Effector memory CD8-positive, alpha-beta T cell (primary cell): ENCODE measurements at places on chromosomes 12 and 14.

- no peak overlapping the region for H3K4me3 ChIP-seq
- DNase-seq: no peak
- H3K36me3 ChIP-seq: no peaks in the 10 kb centered on the region
- H3K27me3 ChIP-seq: no peaks in the 10 kb centered on the region
- H3K27ac ChIP-seq: no peak overlapping the region
- no peaks in the 10 kb centered on the region for H3K4me1 ChIP-seq
Measured at GRCh38 chr14:38547961-38548490, 292.1 kb upstream of the CLEC14A start.

DNA sequence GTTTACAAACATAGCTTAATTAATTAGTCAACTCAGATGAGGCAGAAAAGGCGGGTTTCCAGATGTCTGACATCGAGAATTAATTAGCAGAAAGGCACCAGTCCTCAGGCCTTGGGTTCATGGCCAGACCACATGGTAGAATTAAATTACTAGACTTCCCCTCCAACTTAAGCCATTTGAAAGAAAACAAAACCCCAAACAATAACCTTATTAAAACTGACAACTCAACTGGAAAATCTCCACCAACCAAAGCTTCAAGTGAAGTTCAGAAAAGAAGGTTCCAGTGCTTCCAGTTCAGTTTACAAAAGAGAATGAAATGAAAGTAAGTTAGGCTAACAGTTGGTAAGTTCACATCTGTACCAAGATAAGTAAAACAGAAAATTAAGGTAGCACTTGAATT, 349.5 kb downstream of the GRIN2B start:
- no peaks in the 10 kb centered on the region for H3K27me3 ChIP-seq
- H3K36me3 ChIP-seq: no peaks in the 10 kb centered on the region
- no peak overlapping the region for H3K27ac ChIP-seq
- no peak overlapping the region for H3K4me3 ChIP-seq

GRCh38 chr14:61406198-61406597, 84.8 kb downstream of the PRKCH start:
- DNase-seq: no peak
- H3K4me3 ChIP-seq: peak overlapping the region; percentile 74
- peaks cover 41% of the 10 kb centered on the region for H3K36me3 ChIP-seq
- peak overlapping the region; percentile 87 for H3K27ac ChIP-seq

GRCh38 chr12:73833746-73834145, 703.9 kb upstream of the ATXN7L3B start:
- H3K27me3 ChIP-seq: no peaks in the 10 kb centered on the region
- H3K4me3 ChIP-seq: no peak overlapping the region
- no peaks in the 10 kb centered on the region for H3K36me3 ChIP-seq
- DNase-seq: no peak

- DNase-seq: no peak
- H3K4me1 ChIP-seq: no peaks in the 10 kb centered on the region
- no peak overlapping the region for H3K27ac ChIP-seq
- peaks cover 2% of the 10 kb centered on the region for H3K36me3 ChIP-seq
- no peaks in the 10 kb centered on the region for H3K27me3 ChIP-seq
- H3K4me3 ChIP-seq: no peak overlapping the region
Measured at GRCh38 chr12:90871726-90872096, 83.3 kb downstream of the CCER1 start.

- no peak overlapping the region for H3K4me3 ChIP-seq
- no peaks in the 10 kb centered on the region for H3K36me3 ChIP-seq
- H3K4me1 ChIP-seq: no peaks in the 10 kb centered on the region
- no peak for DNase-seq
- H3K27me3 ChIP-seq: peaks cover 55% of the 10 kb centered on the region
- H3K27ac ChIP-seq: no peak overlapping the region
Measured at GRCh38 chr14:96229315-96229714, 24.7 kb downstream of the BDKRB2 start.

GRCh38 chr12:50314636-50315312, 31.5 kb upstream of the LIMA1 start:
- no peaks in the 10 kb centered on the region for H3K4me1 ChIP-seq
- no peaks in the 10 kb centered on the region for H3K36me3 ChIP-seq
- H3K4me3 ChIP-seq: no peak overlapping the region
- no peak for DNase-seq

DNA sequence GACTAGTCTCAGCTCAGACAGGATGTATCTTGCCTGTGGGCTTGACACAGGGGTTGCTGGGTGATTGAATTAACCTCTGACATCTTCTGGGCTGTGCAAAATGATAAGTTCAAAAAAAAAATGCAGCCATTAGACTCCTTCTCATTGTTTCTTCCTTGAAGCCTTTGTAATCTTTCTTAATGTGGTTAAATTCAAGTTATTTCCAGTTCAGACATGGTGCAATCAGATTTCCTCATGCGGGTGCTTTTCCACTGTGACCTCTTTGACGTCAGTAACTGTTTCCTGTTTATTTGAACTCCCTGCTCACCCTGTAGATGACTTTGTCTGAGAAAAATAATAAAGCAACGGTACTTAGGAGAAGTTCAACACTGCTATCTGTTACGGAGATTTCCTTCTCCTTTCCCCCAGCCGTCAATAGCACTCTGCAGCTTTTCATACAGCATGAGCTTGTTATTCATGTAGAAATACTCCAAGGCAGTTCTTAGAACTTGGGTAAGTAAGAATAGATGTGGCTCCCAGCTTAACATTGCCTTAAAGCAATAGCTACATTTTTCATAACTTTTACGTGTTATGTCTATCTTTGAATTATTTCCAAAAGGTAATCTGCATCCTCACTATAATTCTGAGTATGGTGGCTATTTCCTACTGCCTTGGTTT, 155.5 kb downstream of the PRKCH start:
- H3K27me3 ChIP-seq: no peaks in the 10 kb centered on the region
- peak overlapping the region; percentile 74 for H3K4me3 ChIP-seq
- peaks cover 68% of the 10 kb centered on the region for H3K36me3 ChIP-seq
- peak; percentile 55 for DNase-seq
- peak overlapping the region; percentile 98 for H3K27ac ChIP-seq
- H3K4me1 ChIP-seq: peaks cover 62% of the 10 kb centered on the region

DNA sequence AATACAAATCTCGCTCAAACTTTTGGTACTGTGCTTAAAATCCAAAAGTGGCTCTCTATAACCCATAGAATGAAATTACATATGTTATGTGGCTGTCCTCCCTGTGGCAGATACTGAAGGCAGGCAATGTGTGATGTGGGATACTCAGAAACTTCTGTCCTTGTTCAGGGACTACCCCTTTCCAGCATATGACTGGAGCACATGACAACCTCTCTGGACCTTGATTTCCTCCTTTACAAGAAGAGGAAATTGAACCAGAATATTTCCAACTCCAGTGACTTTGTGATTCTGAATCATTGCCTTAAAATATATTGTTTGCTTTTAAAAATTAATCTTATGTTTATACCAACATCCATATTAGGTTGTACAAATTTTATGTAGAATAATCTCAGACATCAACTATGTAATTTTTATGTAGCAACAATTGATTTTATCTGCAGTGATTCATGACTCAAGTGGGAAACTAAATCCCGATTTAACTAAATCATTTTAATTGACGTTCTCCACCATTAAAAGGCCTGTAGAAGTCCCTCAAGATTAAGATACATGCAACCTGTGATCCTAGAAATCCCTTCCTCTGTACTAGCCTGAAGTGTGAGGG, 162.4 kb downstream of the AKAP6 start:
- H3K4me1 ChIP-seq: no peaks in the 10 kb centered on the region
- H3K27me3 ChIP-seq: no peaks in the 10 kb centered on the region
- no peak overlapping the region for H3K27ac ChIP-seq
- H3K36me3 ChIP-seq: no peaks in the 10 kb centered on the region
- no peak overlapping the region for H3K4me3 ChIP-seq
- DNase-seq: no peak

DNA sequence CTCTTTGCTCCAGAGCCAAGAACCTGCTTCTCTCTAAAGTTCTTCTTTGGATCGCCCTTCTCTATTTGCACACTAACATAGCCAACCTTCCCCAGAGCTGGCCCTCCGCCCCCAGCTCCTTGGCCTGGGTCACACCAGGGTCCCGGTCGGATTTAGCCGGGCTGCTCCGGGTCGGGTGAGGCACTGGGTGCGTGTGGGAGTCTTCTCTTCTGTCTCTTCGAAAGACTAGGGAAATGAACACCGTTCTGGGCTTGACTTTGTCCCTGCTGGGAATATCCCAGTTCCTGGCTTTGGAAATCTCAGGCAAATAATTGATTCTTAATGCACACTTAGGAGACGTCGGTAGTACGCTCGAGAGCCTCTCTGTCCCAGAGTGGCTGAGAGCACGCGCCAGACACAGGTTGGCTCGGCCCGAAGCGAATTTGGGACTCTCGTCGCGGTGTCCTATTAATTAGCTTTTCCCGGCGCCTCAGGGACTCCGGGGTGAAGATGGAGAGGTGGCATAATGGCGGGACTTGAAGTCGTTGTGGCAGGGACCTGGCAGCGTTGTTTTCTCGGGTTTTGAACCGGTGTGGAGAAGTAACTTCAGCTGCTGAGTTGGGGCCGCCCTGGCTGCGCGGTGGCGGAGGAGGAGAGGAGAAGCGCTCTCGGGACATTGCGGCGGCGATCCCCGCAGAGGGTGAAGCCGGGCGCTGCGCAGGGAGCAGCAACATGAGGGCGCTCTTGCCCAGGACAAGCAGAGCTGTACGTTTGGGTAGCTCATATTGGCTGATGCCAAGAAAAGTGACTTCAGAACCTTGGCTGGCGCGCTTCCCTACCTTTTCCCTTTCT, 7.5 kb downstream of the FOXG1 start:
- no peaks in the 10 kb centered on the region for H3K36me3 ChIP-seq
- H3K27me3 ChIP-seq: peaks cover 12% of the 10 kb centered on the region

DNA sequence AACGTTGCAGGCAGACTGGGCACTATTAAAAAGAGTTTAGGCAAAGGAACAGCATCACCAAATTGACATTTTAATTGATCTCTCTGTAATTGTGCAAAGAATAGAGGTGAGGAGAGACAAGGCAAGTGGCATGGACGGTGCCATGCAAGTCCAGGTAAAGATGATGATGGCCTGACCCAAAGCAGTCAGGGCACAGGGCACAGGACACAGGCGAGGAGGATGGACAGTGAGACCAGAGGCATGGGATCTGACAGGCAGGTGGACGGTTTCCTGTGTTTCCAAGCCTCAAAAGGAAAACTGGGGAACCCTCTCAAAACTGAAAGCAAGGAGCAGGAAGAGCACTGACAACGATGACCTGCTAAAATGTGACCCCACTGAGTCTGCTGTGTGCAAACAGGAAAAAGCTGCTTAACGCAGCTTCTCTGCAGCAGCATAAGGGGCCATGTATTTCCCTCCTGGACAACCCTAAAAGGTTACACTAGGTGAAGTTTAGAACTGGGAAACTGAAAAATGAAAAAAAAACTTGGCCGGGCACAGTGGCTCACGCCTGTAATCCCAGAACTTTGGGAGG, 50.9 kb downstream of the CLIP1 start:
- H3K27me3 ChIP-seq: no peaks in the 10 kb centered on the region
- no peak overlapping the region for H3K4me3 ChIP-seq
- H3K36me3 ChIP-seq: peaks cover 45% of the 10 kb centered on the region
- H3K4me1 ChIP-seq: peaks cover 8% of the 10 kb centered on the region

GRCh38 chr12:120936197-120936596, 32.0 kb upstream of the SPPL3 start:
- H3K27ac ChIP-seq: no peak overlapping the region
- peaks cover 20% of the 10 kb centered on the region for H3K27me3 ChIP-seq
- H3K36me3 ChIP-seq: peaks cover 3% of the 10 kb centered on the region
- no peak overlapping the region for H3K4me3 ChIP-seq
- no peaks in the 10 kb centered on the region for H3K4me1 ChIP-seq
- DNase-seq: no peak

GRCh38 chr14:22843123-22843925, 6.9 kb downstream of the MMP14 start:
- H3K27me3 ChIP-seq: peaks cover 95% of the 10 kb centered on the region
- H3K36me3 ChIP-seq: no peaks in the 10 kb centered on the region
- H3K27ac ChIP-seq: no peak overlapping the region
- H3K4me3 ChIP-seq: no peak overlapping the region
- no peak for DNase-seq

DNA sequence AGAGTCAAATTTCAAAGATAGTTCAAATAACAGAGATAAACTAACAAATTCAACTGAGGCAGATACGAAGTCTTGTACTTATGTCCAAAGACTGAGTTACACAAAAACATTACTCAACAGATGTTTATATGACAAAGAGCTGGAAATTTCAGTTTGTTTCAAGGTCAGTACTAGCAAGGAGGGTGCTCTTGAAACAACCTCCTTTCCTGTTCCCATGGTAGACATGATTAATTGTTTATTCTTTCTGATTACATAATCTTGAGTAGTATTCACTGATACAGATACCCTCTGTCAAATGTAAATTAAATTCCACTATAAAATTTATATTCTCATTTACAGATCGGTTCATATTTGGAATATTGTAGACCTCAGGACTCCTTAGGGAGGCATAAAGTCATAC, 23.4 kb downstream of the TSPAN8 start:
- H3K27me3 ChIP-seq: no peaks in the 10 kb centered on the region
- no peaks in the 10 kb centered on the region for H3K4me1 ChIP-seq
- no peak for DNase-seq
- H3K27ac ChIP-seq: no peak overlapping the region
- peaks cover 2% of the 10 kb centered on the region for H3K36me3 ChIP-seq

DNA sequence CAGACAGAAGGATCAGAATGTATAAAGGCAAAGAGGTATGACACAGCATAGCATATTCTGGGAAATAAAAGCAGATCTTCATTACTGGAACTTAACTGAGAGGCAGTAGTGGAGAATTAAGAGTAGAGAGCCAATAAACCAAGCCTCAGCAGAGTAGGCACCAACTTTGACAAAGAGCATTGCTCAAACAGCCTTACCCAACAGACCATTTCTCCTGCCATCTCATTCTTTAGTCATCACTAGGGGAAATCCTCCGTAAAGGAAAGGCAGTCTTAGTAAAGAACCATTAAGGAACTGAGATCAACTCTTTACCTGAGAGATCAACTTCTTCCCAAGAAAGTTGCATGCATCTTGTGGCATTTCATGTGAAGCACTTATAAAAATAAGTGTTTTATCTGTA, 36.6 kb downstream of the SENP1 start:
- H3K27ac ChIP-seq: no peak overlapping the region
- no peak overlapping the region for H3K4me3 ChIP-seq
- DNase-seq: no peak
- H3K4me1 ChIP-seq: no peaks in the 10 kb centered on the region

DNA sequence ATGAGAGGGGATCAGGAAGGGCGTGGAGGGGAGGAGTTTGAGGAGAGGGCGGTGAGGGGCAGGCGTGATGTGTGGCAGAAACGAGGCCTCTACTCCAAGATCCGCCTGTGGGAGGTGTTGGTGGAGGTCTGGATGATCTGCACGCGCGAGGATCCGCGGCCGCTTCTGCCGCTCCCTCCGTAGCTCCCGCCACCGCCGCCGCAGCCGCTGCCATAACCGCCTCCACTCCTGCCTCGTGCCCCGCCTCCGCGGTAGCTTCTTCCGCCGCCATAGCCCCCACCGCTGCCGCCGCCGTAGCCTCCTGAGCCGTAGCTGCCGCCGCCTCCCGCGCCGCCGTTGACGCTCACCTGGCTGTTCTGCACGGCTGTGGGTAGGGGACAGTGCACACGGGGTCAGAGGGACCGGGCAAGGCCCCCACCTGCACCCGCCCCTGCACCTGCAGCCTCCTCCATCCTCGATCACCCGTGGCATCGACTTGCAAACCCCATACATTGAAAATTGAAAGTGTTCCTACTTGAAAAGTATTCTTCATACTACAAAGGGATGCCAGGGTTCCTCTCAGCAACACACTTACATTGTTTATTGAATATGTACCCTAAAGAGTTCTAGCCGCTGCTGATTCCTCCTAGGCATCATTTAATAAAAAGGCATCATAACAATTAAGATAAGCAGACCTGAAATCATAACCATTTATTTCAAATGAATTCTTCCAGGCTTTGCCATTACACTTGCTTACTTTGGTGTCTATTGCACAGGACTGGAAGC, 11.1 kb upstream of the KRT1 start:
- peaks cover 28% of the 10 kb centered on the region for H3K4me1 ChIP-seq
- H3K27me3 ChIP-seq: peaks cover 16% of the 10 kb centered on the region
- H3K4me3 ChIP-seq: peak overlapping the region; percentile 80
- peak overlapping the region; percentile 76 for H3K27ac ChIP-seq
- H3K36me3 ChIP-seq: peaks cover 3% of the 10 kb centered on the region
